ENCODE measurements at places on chromosomes 6 and 20. TPM values are rescaled to one million over a fixed set of nuclear protein-coding genes. Genes with fewer than 3 reads are reported as not detected.

TRIM15 gene
- total RNA-seq, result not detected

DDX43 gene
- 2.8 TPM for total RNA-seq

COL19A1 gene
- 2.6 TPM for total RNA-seq

KPNA5 gene
- total RNA-seq, result 9.7 TPM

All from smooth muscle cell of the pulmonary artery (primary cell).